ENCODE measurements at places on chromosomes 7 and 10.

GRCh38 chr10:79928028-79928583, 20.8 kb downstream of the SFTPD start:
- no peak for DNase-seq

GRCh38 chr7:26916779-26917320, 52.5 kb upstream of the SKAP2 start:
- DNase-seq, result no peak

DNA sequence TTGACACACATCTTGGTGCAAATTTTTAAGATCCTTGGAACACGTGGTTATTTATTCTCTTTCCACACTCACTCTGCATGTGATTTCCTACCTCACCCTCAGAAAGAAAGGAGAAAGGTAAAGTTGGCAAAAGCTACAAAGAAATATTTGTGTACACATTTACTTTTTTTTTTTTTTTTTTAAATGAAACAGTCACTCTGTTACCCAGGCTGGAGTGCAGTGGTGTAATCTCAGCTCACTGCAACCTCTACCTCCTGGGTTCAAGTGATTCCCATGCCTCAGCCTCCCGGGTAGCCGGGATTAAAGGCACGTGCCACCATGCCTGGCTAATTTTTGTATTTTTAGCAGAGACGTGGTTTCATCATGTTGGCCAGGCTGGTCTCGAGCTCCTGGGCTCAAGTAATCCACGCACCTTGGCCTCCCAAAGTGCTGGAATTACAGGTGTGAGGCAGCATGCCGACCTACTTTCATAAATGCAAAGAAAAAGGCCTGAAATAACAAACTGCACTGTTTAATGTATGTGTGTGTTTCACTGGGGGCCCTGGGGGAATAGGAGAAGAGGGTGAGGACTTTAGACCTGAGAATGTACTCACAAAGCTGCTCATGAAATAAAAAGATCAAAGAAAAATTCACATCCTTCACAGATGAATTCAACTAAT, 71.6 kb upstream of the GRID1 start:
- DNase-seq, result no peak

GRCh38 chr10:23834091-23834490, 374.8 kb upstream of the KIAA1217 start:
- no peak for DNase-seq

- no peak for DNase-seq
These were observed 29.5 kb upstream of the HYCC1 start for GRCh38 chr7:23043441-23043840.

- DNase-seq, result no peak
These were observed 1.5 kb upstream of the ATP6V0A4 start for GRCh38 chr7:138799336-138800000.

DNA sequence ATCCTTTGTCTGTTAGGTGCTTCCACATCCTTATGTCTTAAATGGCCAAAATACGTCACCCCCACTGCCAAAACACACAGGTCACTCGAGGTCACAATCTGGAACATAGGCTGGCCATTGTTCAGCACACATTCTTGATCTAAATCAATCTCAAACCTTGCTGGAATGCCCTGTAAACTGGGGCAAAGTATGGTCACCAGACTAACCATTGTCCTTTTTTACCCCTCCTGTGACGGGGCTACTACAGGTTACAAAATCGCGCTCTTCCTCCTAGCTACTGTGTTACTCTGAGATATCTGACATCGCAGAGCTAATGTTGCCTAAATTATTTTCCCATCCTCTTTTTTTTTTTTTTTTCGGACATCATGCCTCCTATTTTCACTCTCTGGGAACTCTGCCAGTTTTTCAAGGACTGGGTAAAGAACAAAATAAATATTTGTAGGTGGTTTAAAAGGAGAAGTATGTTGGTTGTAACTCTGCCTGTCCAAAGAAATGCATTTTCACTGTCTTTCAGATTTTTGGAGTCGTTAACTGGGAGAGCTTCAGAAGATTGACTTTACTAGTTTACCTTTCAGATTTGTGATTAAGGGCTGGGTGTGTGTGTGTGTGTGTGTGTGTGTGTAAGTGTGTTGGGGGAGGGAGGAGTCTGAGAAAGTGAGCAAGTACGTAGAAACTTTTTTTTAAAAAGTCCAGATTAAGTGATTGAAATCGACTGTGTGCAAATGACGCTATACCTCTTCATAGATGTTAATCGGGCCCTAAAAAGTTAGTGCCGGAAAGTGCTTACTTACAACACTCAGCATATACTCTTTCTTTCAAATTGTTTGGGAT, 942 bp upstream of the KIAA1217 start:
- DNase-seq, result no peak

- DNase-seq, result no peak
These were observed 2.9 kb downstream of the PLXNA4 start for GRCh38 chr7:132573251-132573955.

GRCh38 chr10:72753760-72754231, 61.9 kb downstream of the MCU start:
- DNase-seq, result peak; percentile 15

DNA sequence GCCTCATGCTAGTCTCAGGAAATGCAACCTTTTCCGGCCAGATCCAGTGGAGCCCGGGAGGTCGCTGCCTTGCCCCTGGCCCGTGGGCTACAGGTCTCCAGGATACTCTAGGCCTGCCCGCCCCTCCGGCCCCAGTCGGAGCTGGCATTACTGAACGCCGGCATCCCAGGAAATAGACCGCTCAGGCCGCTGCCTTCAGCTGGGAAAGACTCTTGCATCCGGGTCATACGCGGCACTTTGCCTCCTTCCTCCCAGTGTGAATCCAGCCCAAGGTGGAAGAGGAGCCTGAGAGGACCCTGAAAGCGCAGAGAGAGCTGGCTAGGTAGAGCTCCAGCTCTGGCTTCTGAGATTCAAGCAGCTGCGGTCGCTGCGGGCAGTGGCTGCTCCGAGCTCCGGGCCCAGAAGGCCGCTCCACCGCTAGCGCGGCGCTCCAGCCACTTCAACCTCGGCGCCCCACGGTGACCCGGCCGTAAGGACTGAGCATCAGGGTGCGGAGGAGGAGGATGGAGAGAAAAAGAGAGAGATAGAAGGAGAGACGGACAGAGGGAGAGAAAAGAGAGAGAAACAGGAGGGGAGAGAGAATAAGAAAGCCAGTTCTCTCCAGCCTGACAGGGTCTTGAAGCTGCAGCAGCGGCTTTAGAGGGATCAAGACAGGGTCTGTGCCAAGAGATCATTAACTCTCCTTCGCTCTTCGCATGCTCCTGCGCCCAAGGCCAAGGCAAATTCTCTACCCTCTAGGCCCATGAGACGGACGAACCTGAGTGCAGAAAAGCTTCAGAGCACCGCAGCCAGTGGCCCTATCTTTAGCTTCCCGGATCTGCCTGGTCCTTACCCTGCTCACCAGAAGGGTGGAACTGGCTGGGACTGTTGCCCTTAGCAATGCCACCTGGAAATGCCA, 1.8 kb upstream of the HOXA10 start:
- DNase-seq, result peak; percentile 9

DNA sequence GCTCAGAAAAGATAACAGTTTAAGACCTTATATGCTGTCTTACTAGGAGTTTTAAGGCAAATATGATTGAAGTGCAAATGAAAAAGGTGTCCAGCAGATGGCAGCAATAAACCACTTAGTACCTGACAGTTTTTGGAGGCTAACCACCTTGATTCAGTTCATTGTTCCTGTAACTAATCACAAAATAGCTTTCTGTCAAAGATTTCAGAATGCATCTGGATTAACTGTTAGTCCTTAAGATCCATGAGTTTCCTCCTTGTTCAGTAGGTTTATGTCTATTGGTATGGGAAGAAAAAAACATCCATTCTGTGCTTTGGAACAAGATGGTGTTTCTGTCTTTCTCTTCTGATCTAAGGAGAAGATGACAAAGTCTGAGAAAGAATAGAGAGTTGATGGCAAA, 46.6 kb downstream of the CCSER2 start:
- peak; percentile 70 for DNase-seq

DNA sequence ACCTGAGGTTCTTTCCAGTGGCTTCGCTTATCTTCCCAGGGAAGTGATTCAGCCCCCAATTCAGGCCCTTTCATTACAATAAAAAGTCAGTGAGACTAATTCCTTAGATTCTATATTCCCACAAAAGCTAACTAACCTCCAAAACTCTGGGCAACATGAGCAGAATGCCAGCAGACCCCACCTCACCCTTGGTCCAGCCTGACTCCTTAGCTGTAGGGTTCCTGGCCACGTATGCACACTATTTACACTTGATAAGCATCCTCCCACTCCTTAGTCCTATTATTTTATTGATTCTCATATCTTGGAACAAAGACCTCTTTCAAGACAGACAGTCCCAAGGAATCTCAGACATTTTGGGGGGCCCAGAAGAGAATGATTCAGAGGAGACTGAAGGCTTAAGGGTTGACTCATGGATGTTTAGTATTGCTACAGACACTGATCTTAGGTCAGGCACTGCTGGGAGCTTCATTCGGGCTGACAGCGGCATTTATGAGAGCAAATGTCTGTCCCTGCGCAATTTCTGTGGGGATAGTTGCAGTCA, 162.6 kb upstream of the GDF10 start:
- DNase-seq, result no peak

DNA sequence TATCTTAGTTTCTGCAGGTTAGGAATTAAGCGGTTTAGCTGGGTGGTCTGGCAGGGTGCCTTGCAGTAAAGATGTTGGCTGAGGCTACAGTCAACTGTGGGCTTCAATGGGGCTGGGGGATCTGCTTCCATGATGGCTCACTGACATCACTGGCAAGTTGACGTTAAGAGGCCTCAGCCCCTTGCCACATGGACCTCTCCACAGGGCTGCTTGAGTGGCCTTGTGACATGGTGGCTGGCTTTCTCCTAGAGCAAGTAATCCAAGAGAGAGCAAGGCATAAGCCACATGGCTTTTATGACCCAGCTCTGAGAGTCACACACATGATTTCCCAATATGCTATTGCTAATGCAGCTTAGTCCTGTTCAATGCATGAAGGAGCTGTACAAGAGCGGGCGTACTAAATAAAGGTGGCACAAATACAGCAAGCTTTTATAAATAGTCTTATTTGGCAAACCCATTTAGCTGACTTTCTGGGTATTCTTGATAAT, 109.1 kb downstream of the SEPTIN7 start:
- DNase-seq, result no peak

GRCh38 chr10:129953119-129954051, 10.7 kb downstream of the EBF3 start:
- no peak for DNase-seq

- DNase-seq, result no peak
These were observed 22.4 kb upstream of the FRAT2 start for GRCh38 chr10:97356918-97357317.

- DNase-seq, result no peak
These were observed 190.5 kb upstream of the PPP1R3A start for GRCh38 chr7:114109304-114109703.

Measured in CD4-positive, alpha-beta T cell treated with Interleukin-4 for 1 hour (primary cell).